ENCODE measurements at places on chromosomes 4 and X. TPM values are rescaled to one million over a fixed set of nuclear protein-coding genes. Genes with fewer than 3 reads are reported as not detected.

TEX13B gene
- polyA plus RNA-seq, result not detected

PPEF2 gene
- polyA plus RNA-seq, result 0.04 TPM

NDST4 gene
- 0.27 TPM for polyA plus RNA-seq

MAGED4 gene
- polyA plus RNA-seq, result 73.3 TPM

ETDA gene
- not detected for polyA plus RNA-seq

PFKFB1 gene
- 0.61 TPM for polyA plus RNA-seq

PRR32 gene
- not detected for polyA plus RNA-seq

USP51 gene
- 11.5 TPM for polyA plus RNA-seq

SRPX2 gene
- 11.6 TPM for polyA plus RNA-seq

DCAF12L1 gene
- polyA plus RNA-seq, result 7.4 TPM

SORBS2 gene
- 79.5 TPM for polyA plus RNA-seq

SSX1 gene
- not detected for polyA plus RNA-seq

CENPE gene
- polyA plus RNA-seq, result 15.4 TPM
